ENCODE measurements at places on chromosomes 16 and 17.

- peak; percentile 71 for DNase-seq
Measured at GRCh38 chr17:42180922-42181850, at the start of gene KCNH4. KCNH4 (minus strand) TSS chr17:42181142; CDS start chr17:42180945, 197 bp downstream.

GRCh38 chr17:78253946-78254672, 22.7 kb downstream of the TMEM235 start:
- peak; percentile 52 for DNase-seq

DNA sequence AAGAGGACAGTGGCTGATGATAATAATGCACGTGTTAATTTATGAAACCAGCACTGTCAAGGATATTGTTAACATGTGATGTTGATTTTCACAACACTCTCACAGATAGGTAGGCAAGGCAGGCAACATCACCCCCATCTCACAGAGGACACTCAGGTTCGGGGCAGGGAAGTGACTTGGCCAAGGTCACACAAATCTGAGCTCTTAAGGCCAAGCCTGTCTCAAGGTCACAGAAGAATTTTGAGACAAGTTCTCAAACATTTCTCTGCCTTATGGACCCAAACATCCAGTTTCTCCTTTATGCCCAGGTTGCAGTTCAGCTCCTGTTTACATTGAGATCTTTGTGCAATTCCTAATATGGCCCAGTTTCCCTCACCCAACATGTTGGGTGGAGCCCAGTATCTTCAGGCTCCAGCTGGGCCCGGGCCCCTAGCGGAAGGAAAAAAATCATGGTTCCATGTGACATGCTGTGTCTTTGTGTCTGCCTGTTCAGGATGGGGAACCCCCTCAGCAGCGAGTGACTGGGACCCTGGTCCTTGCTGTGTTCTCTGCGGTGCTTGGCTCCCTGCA, 1.3 kb downstream of the SLC2A4 start:
- DNase-seq, result no peak

GRCh38 chr16:73000907-73001521, 46.9 kb downstream of the ZFHX3 start:
- DNase-seq, result no peak

GRCh38 chr17:35849469-35850348, 19.0 kb downstream of the HEATR9 start:
- DNase-seq, result no peak

- DNase-seq, result no peak
Measured at GRCh38 chr17:62064029-62064790, 868 bp downstream of the MED13 start.

DNA sequence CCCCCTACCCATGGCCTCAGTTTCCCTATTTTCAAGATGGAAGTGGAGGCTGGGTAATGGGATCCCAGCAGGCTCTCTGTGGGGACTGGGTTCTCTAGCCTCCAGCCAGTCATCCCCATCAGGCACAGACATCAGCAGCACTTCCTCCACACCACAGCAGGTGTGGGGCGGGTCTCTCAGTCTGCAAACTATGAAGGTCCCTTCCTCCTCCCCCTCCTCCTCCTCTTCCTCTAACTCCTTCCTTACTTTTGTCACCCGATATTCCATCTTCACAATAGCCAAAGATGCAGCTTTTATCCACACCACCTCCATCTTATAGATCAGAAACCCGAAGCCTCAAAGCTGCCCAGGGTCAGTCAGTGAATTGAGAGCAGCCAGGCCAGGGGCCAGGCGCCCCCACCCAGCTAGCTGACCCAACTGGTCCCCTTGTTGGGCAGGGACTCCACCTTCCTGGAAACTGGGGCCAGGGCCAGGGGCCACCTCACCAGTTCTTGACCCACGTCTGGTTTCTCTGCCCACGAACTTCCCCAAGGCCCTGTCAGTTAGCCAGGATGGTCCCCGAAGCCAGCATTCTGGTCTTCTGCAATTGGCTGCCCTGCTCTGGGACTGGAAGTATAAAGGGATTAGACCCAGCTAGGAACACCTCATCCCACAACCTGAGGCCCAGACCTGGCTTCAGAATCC, 2.5 kb downstream of the FAM83G start:
- no peak for DNase-seq

DNA sequence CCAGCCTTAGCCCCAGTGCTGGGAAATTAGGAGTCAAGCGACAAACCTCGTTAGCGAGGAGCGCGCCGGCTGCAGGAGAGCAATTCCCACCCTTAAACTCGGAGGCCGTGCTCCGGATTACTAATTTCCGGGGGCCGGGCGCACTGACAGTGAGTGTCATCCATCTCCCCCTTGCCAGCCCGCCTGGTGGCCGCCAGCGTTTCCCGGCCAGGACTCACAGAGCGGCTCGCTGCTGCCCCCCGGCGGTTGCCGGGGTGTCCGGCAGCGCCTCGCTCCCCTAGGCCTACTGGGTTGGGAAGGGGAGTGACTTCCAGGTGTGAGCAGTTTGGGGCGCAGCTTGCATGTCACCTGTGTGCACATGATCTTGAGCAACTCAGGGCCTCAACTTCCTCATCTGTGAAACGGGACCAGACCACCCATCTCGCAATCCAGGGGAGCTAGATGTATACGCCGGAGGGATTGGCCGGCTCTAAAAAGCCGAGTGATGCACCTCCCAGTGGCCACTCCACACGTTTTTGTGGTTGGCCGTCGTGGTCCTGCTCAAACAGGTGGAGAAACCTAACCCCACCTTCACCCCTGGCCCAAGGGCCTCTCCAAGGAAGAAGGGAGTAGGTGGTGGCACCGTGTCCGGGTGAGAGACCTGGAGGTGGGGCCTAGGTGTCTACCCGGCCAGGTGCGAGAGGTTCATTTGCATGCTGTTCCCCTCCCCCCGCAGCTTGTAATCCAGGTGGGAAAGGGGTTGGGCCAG, 2.5 kb upstream of the GSE1 start:
- DNase-seq, result peak; percentile 86

GRCh38 chr16:66298571-66299120, 67.8 kb upstream of the CDH5 start:
- DNase-seq, result no peak

DNA sequence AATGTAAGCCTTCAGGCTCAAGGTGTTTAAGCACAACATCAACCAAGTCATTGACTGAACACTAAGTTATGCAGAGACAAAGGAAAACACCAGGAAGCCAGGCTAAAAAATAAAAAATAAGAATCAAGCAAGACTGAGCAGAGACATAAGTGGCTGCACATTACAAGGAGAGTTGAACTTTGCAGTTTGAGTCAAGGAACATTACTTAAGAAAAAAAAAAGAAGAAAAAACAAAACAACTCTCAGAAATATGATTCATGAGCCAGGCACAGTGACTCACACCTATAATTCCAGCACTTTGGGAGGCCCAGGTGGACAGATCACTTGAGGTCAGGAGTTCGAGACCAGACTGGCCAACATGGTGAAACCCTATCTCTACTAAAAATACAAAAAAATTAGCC, 168.1 kb downstream of the C16orf95 start:
- no peak for DNase-seq

- DNase-seq, result no peak
Measured at GRCh38 chr16:88045820-88046303, 94.6 kb downstream of the BANP start.

DNA sequence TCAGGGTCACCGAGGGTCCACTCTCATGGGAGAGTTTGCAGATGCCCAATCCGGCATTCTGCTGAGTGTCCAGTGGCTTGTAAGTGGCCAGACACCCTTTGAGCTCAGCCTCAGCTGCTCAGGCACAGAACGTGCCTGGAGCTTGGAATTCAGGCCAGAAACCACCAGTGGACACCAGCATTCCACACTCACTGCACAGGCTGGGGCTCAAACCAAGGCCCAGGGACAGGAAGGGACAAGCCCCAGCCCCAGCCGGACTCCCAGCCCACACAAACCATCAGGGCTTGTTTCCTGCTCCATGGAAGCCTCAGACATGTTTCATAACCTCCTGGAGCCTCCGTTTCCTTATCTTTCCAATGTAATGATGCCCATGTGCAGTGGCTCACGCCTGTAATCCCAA, 5.0 kb upstream of the NPRL3 start:
- no peak for DNase-seq

DNA sequence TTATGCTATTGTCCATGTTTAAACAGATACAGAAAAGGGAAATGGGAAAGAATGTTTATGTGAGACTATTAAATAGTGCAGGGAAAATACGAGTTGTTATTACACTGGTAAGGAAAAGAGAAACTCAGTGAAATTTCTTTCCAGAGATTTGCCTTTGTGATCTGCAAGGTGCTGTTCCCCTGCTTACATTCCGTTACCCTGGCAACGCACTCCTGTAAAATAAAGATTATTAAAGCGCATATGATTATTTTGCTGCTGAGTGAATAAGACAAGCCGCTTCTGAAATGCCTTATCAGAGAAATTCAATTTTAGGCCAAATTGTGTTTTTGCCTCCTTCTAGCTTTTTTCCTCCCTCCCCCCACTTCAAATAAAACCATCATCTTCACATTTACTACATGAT, 328.6 kb upstream of the PMFBP1 start:
- DNase-seq, result no peak

Measured in stimulated activated CD4-positive, alpha-beta T cell treated with anti-CD3 and anti-CD28 coated beads, Interleukin-15, amount 100 ng/mL, for 1 hour (primary cell).